ENCODE measurements at places on chromosomes 5 and 9. TPM values are rescaled to one million over a fixed set of nuclear protein-coding genes. Genes with fewer than 3 reads are reported as not detected.

The FRMD3 gene
- 100 TPM for total RNA-seq

- H3K27me3 ChIP-seq, result no peaks in the 10 kb centered on the region
- DNase-seq, result peak; percentile 89
- H3K4me1 ChIP-seq, result no peaks in the 10 kb centered on the region
- no peak overlapping the region for H3K27ac ChIP-seq
- H3K4me3 ChIP-seq, result no peak overlapping the region
These were observed 27.3 kb upstream of the SHB start for GRCh38 chr9:38096238-38096805.

The PCDHB7 gene
- total RNA-seq, result 0.07 TPM

- peaks cover 14% of the 10 kb centered on the region for H3K4me1 ChIP-seq
- H3K36me3 ChIP-seq, result no peaks in the 10 kb centered on the region
- H3K4me3 ChIP-seq, result no peak overlapping the region
These were observed 3.2 kb downstream of the ZNF618 start for GRCh38 chr9:113879318-113879717.

The CDKN2B-AS1 gene
- total RNA-seq, result not detected

DNA sequence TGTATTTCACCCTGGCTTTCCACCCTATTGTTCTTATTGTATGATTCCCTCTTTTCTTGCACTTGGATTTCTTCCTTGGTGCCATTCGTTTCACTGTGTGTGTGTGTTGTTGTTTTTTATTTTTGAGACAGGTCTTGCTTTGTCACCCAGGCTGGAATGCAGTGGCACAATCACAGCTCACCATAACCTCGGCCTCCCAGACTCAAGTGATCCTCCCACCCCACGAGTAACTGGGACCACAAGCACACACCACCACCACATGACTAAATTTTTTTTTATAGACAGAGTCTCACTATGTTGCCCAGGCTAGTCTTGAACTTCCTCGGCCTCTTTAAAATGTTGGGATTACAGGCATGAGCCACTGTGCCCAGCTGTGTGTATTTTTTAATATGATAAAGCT is 72.0 kb downstream of the MLLT3 start:
- no peak overlapping the region for H3K4me3 ChIP-seq
- H3K27ac ChIP-seq, result no peak overlapping the region
- peaks cover 17% of the 10 kb centered on the region for H3K4me1 ChIP-seq
- DNase-seq, result no peak

DNA sequence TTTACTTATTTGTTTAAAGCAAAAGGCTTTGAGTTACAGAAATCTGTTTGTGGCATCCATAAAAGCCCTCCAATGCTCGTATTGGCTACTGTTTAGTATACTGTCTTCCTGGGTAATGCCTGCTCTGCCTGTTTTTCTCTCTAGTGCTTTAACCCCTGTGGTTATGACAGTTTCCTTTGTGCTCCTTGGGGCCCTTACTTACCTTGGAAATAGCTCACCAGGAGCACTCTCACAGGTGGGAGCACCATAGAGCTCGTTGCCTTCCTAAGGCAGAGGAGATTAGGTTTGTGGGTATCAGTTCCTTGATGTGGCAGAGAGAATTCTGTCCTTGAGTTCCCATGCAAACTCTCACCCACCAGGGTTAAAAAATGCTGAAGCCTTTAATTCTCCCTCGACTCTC is 242.8 kb downstream of the CDH18 start:
- no peaks in the 10 kb centered on the region for H3K4me1 ChIP-seq
- H3K27me3 ChIP-seq, result no peaks in the 10 kb centered on the region
- DNase-seq, result no peak
- H3K27ac ChIP-seq, result no peak overlapping the region

The NUTM2G gene
- not detected for total RNA-seq

The CTSV gene
- total RNA-seq, result not detected

DNA sequence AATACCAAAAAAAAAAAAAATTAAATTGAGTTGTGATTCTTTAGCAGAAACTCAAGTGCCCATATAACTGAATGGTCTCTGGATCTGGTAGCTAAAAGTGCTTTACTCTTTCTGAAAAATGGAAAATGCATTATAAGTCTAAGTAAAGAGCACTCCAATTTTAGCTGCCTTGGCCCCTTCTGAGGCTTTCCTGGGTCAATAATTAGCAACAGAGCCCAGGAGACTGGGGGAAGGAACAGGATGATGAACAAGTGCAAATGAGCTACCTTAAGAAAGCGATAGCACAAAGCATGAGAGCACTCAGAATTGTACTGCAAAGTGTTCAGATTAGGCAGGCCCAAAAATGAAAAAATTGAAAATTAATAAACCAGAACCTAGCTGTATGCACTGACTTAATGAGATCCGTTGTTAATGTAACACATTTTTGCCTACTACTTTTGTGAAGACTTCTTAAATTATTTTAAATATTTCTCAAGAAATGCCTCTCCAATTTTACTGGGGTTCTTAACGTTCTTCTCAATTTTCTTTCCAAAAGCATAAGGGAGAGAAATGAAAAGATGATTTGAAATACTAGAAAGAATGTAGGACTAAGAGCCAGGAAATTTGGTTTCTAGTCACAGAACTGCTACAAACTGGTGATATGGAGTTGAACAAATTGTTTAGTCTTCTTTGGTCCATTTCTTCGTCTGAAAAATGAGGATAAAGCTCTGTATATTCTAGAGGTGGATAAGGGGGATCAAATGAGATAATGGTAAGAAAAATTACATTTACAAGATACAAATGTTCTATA is 566.1 kb downstream of the PDE4D start:
- H3K36me3 ChIP-seq, result no peaks in the 10 kb centered on the region
- peaks cover 66% of the 10 kb centered on the region for H3K4me1 ChIP-seq
- H3K4me3 ChIP-seq, result no peak overlapping the region
- DNase-seq, result no peak
- no peak overlapping the region for H3K27ac ChIP-seq

GRCh38 chr5:125274938-125275724 is 528.7 kb upstream of the ZNF608 start:
- no peaks in the 10 kb centered on the region for H3K36me3 ChIP-seq
- H3K4me3 ChIP-seq, result no peak overlapping the region
- peaks cover 11% of the 10 kb centered on the region for H3K4me1 ChIP-seq
- DNase-seq, result no peak
- H3K27ac ChIP-seq, result no peak overlapping the region

The CPLANE1 gene
- total RNA-seq, result 5.3 TPM

GRCh38 chr5:180601591-180602480 is 10.5 kb upstream of the SCGB3A1 start:
- H3K27me3 ChIP-seq, result no peaks in the 10 kb centered on the region
- H3K27ac ChIP-seq, result no peak overlapping the region
- H3K36me3 ChIP-seq, result no peaks in the 10 kb centered on the region
- no peak overlapping the region for H3K4me3 ChIP-seq
- DNase-seq, result no peak

The FOXD4L4 gene
- 0.16 TPM for total RNA-seq

The P4HA2 gene
- total RNA-seq, result 5.8 TPM

DNA sequence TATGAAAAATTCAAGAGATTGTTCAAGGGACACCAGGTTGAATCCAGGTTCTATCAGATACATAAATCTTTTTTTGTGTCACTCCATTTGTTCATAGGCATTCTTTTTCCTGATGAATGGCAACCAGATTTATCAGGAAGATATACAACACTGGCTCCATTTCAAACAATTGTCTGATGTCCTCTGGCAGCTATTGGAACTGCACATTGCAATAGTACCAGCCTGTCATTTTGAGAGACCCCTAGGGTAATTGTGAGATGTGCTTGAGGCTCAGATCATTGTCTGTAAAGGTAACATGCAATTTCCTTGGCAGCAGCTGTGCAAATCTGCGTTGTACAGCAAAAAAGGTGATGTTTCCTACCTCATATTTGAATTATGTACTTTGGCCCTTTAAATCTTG is 25.9 kb downstream of the KCTD16 start:
- no peak overlapping the region for H3K4me3 ChIP-seq
- DNase-seq, result no peak
- no peaks in the 10 kb centered on the region for H3K4me1 ChIP-seq
- H3K27ac ChIP-seq, result no peak overlapping the region
